Stimulated activated naive CD4-positive, alpha-beta T cell treated with Interleukin-2 at 50 U/mL for 16 hours (primary cell): ENCODE measurements at places on chromosomes 3 and 15.

- no peak for DNase-seq
These were observed 109.5 kb upstream of the PFN2 start for GRCh38 chr3:150080058-150080730.

- no peak for DNase-seq
These were observed 60.9 kb downstream of the ASB7 start for GRCh38 chr15:100663086-100663914.

DNA sequence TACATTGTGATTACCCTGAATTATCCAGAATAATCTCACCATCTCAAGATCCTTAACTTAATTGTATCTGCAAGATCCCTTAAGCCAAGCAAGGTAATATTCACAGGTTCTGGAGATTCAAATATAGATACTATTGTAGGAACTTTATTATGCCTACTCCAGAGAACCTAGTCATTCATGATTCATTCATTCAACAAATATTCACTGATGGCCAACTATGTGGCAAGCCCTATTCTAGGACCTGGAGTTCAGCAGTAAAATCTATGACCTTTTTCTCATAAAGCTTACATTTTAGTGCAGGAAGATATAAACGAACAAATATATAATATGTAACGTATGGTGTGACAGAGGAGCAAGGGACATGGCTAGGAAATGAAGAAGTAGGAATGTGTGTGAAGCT is 49.6 kb downstream of the ISL2 start:
- no peak for DNase-seq

GRCh38 chr15:31557899-31558298 is 231.3 kb downstream of the KLF13 start:
- no peak for DNase-seq

DNA sequence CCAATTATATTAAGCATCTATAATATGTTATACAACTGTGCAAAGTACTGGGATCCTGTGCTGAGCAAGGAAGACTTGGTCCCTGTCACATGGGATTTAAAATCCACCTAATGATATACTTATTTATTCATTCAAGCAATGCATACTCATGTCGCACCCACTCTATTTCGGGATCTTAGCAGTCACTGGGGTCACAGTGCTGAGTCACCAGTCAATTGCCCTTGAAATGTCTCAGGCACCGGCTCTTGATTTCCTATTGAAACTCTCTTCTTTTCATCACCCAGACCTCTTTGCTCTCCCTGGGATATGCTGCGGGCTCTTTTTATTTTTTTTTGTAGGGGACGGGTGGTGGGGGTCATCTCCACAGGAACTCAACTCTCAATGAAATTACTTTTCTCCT is 194.5 kb upstream of the GAP43 start:
- no peak for DNase-seq

DNA sequence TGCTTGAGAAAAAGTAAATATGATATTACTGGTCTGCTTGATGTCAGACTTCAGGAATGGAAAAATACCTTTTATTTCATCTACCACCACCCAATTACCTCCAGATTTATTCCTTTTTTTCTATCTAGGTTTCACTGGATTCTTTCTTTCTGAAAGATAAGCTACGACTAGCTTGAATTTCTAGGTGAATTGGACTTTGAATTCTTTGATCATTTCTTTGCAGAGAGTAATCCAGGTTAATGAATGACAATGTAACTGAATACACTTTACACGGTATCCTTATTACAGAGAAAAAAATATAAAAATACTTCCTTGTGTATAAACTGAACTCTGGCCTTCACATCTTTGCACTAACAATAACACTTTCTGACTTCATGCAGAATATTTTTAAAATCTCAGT is 59.5 kb upstream of the TRPC1 start:
- no peak for DNase-seq

DNA sequence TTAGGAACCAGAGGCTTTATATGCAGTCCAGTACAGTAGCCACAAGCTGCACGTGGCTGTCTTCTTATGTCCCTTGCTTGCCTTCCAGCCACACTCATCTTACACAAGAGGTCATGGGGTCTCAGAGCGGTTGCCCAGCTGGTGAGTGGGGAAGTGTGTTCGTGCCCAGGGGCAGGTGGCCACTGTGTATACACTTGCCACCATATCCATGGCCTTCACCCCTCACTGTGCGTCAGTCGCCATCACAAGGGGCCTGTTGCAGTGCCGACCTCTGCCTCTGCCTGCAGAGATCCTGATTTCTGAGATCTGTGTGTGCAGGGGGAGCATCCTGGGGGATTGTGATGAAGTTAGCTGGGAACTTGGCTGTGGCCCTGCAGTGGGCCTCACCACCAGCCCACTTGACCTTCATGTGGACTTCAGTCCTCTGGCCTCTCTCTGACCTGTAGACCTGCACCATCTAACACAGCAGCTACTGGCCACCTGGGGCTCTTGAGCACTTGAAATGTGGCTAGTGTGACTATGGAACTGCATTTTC is 43.1 kb upstream of the SACM1L start:
- DNase-seq, result no peak

- no peak for DNase-seq
These were observed 8.3 kb downstream of the TF start for GRCh38 chr3:133754455-133754854.

GRCh38 chr3:94162700-94163099 is 99.8 kb downstream of the NSUN3 start:
- DNase-seq, result no peak

GRCh38 chr3:23874359-23875112 is 42.3 kb downstream of the NKIRAS1 start:
- DNase-seq, result no peak
